ENCODE measurements at places on chromosomes 16 and 17. TPM values are rescaled to one million over a fixed set of nuclear protein-coding genes. Genes with fewer than 3 reads are reported as not detected.

Gene SCN4A
- total RNA-seq: 107 TPM

Gene CENPT
- total RNA-seq: 14.9 TPM

Gene KRT27
- total RNA-seq: not detected

Gene TBX6
- 0.92 TPM for total RNA-seq

Gene CORO7
- 7.7 TPM for total RNA-seq

Gene MYCBPAP
- not detected for total RNA-seq

Gene TGFB1I1
- total RNA-seq: 14.4 TPM

Gene TMEM238L
- 0.22 TPM for total RNA-seq

Gene KRT24
- not detected for total RNA-seq

Gene ARL4D
- 2.0 TPM for total RNA-seq

Gene PIK3R5
- 2.0 TPM for total RNA-seq

Gene CORO1A
- 7.0 TPM for total RNA-seq

Gene PRSS33
- total RNA-seq: not detected

Gene ADAD2
- total RNA-seq: not detected

Gene CD300E
- total RNA-seq: 0.26 TPM

Gene TNS4
- total RNA-seq: not detected

Gene FOXF1
- not detected for total RNA-seq

- H3K27me3 ChIP-seq: no peaks in the 10 kb centered on the region
- H3K4me3 ChIP-seq: peak overlapping the region; percentile 14
- no peak for DNase-seq
- peaks cover 89% of the 10 kb centered on the region for H3K4me1 ChIP-seq
- no peaks in the 10 kb centered on the region for H3K36me3 ChIP-seq
These were observed 24.9 kb downstream of the UBE2G1 start for GRCh38 chr17:4341616-4341977.

GRCh38 chr17:40484973-40485530, 16.4 kb downstream of the TNS4 start:
- no peak for DNase-seq
- no peak overlapping the region for H3K27ac ChIP-seq
- H3K4me1 ChIP-seq: no peaks in the 10 kb centered on the region
- no peak overlapping the region for H3K4me3 ChIP-seq
- H3K27me3 ChIP-seq: no peaks in the 10 kb centered on the region
- H3K36me3 ChIP-seq: no peaks in the 10 kb centered on the region

- H3K36me3 ChIP-seq: no peaks in the 10 kb centered on the region
- H3K4me3 ChIP-seq: no peak overlapping the region
- H3K27ac ChIP-seq: no peak overlapping the region
- H3K4me1 ChIP-seq: peaks cover 6% of the 10 kb centered on the region
- no peaks in the 10 kb centered on the region for H3K27me3 ChIP-seq
These were observed 98.9 kb upstream of the GSE1 start for GRCh38 chr16:85514295-85514597.

DNA sequence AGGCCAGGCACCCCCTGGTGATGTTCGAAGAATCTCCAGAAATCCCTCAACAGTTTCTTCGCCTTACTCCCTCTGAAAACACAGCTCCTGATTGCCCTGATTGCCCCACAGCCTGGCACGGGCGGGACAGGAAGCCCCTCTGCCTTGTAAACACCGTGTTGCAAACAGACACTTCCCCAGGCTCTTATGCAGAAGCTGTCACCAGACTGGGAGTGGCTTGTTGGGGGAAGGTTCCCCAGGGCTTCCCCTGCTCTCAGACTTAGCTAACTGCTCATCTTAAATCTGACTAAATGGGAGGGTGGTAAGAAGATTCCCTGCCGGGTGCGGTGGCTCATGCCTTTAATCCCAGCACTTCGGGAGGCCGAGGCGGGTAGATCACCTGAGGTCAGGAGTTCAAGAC, 11.2 kb downstream of the PIK3R5 start:
- H3K27ac ChIP-seq: no peak overlapping the region
- peaks cover 3% of the 10 kb centered on the region for H3K27me3 ChIP-seq
- H3K36me3 ChIP-seq: no peaks in the 10 kb centered on the region
- H3K4me1 ChIP-seq: no peaks in the 10 kb centered on the region
- no peak overlapping the region for H3K4me3 ChIP-seq
- DNase-seq: peak; percentile 41

- DNase-seq: no peak
- no peaks in the 10 kb centered on the region for H3K36me3 ChIP-seq
- H3K4me3 ChIP-seq: no peak overlapping the region
- no peaks in the 10 kb centered on the region for H3K27me3 ChIP-seq
- no peaks in the 10 kb centered on the region for H3K4me1 ChIP-seq
These were observed 51.7 kb downstream of the ASIC2 start for GRCh38 chr17:33241390-33241789.

GRCh38 chr16:4529085-4530060, 9.2 kb downstream of the CDIP1 start:
- no peak overlapping the region for H3K4me3 ChIP-seq
- no peaks in the 10 kb centered on the region for H3K36me3 ChIP-seq
- H3K27ac ChIP-seq: peak overlapping the region; percentile 61

- H3K4me1 ChIP-seq: peaks cover 17% of the 10 kb centered on the region
- DNase-seq: no peak
- peaks cover 31% of the 10 kb centered on the region for H3K36me3 ChIP-seq
- no peak overlapping the region for H3K27ac ChIP-seq
These were observed 3.7 kb downstream of the SPATA2L start for GRCh38 chr16:89697616-89698331.

- peak overlapping the region; percentile 48 for H3K27ac ChIP-seq
- no peaks in the 10 kb centered on the region for H3K27me3 ChIP-seq
- no peaks in the 10 kb centered on the region for H3K4me1 ChIP-seq
- DNase-seq: no peak
- H3K36me3 ChIP-seq: peaks cover 37% of the 10 kb centered on the region
These were observed 15.5 kb upstream of the SNTB2 start for GRCh38 chr16:69171325-69172084.

DNA sequence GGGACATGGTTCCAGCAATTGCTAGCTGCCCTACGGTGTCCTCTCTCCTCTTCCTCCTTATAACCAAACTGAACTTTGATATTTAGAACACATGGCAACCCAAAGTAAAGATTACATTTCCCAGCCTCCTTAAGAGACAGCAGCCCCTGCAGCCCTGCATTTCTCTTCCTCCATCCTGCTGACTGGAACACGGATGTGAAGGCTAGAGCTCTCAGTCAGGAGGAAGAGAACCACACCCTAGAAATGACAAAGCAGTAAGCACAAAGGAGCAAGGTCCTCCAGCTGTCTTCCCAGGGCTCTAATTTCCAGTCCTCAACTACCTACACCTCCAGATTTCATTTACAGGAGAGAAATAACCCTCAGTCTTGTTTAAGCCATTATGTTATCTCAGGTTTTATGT, 10.9 kb downstream of the DYNC1LI2 start:
- DNase-seq: no peak
- H3K4me1 ChIP-seq: peaks cover 50% of the 10 kb centered on the region
- no peaks in the 10 kb centered on the region for H3K27me3 ChIP-seq
- peaks cover 3% of the 10 kb centered on the region for H3K36me3 ChIP-seq
- H3K4me3 ChIP-seq: no peak overlapping the region

GRCh38 chr17:42185621-42185930, 324 bp upstream of the HCRT start:
- H3K27ac ChIP-seq: no peak overlapping the region
- H3K4me3 ChIP-seq: no peak overlapping the region
- H3K27me3 ChIP-seq: peaks cover 10% of the 10 kb centered on the region

- peaks cover 50% of the 10 kb centered on the region for H3K4me1 ChIP-seq
- no peaks in the 10 kb centered on the region for H3K27me3 ChIP-seq
- DNase-seq: no peak
- H3K36me3 ChIP-seq: peaks cover 49% of the 10 kb centered on the region
- H3K27ac ChIP-seq: peak overlapping the region; percentile 82
These were observed 7.2 kb downstream of the PLEKHH3 start for GRCh38 chr17:42669705-42669976.

DNA sequence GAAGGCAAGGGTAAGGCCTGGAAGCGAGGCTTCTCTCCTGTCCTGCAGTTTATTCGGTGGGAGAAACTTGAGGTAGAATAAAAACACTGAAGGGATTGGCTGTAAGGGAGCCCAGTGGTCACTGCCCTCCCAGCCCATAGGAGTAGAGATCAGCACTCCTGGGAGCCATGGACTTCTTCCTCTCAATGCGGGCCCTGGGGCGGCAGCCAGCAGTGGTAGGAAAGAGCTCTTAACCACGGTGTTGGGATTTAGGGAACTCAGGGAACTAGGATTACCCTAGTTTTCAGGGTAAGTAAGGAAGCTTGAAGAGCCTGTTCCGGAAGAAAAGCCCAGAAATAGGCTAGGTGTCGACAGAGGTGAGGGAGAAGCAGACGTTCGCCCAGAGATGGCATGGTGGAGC, 23.8 kb upstream of the NAGLU start:
- H3K4me3 ChIP-seq: no peak overlapping the region
- H3K27me3 ChIP-seq: no peaks in the 10 kb centered on the region
- H3K27ac ChIP-seq: peak overlapping the region; percentile 48
- peaks cover 4% of the 10 kb centered on the region for H3K36me3 ChIP-seq
- no peak for DNase-seq

DNA sequence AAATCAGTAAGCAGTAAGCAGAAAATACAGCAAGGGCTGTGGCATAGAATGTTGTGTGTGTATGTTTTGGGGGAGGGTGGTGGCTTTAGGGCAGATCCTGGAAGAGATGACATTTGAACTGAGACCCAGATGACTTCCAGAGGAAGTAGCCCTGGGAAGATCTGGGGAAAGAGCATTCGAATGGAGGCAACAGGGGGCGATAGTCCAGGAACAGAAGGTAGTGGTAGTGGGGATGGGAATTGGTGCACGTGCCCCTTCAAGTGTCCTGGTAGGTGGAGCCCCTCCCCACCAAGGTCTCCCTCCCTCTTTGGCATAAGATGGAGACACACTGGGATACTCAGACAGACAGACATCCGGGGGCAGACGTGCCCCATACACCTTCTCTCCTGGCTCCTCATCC, 14.1 kb downstream of the ARHGEF15 start:
- DNase-seq: no peak
- no peak overlapping the region for H3K27ac ChIP-seq
- H3K36me3 ChIP-seq: no peaks in the 10 kb centered on the region
- H3K4me1 ChIP-seq: peaks cover 13% of the 10 kb centered on the region
- no peak overlapping the region for H3K4me3 ChIP-seq
- H3K27me3 ChIP-seq: peaks cover 32% of the 10 kb centered on the region

GRCh38 chr16:78004517-78004916, 17.8 kb upstream of the CLEC3A start:
- no peak overlapping the region for H3K27ac ChIP-seq
- DNase-seq: no peak
- H3K4me3 ChIP-seq: no peak overlapping the region
- no peaks in the 10 kb centered on the region for H3K4me1 ChIP-seq
- H3K27me3 ChIP-seq: no peaks in the 10 kb centered on the region
- H3K36me3 ChIP-seq: no peaks in the 10 kb centered on the region

GRCh38 chr16:69481901-69482341, 57.5 kb downstream of the CYB5B start:
- H3K4me3 ChIP-seq: peak overlapping the region; percentile 44
- peaks cover 17% of the 10 kb centered on the region for H3K4me1 ChIP-seq
- peak; percentile 92 for DNase-seq
- H3K27ac ChIP-seq: peak overlapping the region; percentile 80
- H3K27me3 ChIP-seq: no peaks in the 10 kb centered on the region

- H3K4me3 ChIP-seq: no peak overlapping the region
- H3K4me1 ChIP-seq: peaks cover 56% of the 10 kb centered on the region
- no peak for DNase-seq
- H3K27me3 ChIP-seq: no peaks in the 10 kb centered on the region
- H3K27ac ChIP-seq: peak overlapping the region; percentile 95
These were observed 24.5 kb downstream of the GPR142 start for GRCh38 chr17:74391771-74392170.

DNA sequence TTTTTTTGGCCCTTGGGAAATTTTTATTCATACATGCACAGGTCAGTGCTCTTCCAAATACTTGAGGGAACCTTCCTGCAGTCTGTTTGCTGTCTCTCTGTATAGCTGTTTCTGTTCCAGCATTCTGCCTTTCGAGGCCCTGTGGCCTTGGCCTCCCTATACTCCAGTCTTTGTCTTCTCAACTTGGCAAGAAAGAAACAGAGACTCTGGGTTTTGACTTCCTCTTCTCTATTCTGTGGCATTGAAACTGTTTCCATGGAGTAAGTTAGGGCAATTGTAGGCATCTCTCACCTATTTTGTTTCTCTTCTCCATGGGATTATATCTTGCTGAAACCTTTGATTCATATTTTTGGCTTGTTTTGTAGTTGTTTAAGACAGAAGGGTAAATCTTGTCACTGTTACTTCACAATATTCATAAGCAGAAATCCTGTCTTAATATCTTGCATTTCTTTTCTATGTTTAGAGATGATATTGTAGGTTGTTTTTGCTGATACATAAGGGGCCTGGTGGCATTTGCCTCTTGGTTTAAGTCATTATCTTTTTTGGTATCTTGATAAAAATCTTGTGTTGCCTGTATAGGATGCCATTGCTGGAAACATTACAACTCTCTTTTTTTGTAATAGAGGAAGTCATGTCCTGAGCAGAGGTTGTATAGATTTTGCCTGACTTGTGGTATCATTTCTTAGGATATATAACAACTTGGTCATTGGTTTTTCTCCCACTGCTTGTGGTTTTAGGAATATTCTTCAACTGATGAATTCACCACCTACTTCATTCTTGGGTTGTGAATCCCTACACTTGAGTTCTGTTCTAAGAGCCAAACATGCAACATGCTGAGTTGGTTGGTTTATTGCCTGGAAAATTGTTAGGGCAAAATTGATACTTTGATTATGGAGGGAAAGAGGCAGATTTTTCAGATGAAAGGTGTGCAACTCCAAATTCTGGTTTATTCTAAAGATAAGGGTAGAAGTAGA, 168.6 kb downstream of the FTO start:
- H3K27me3 ChIP-seq: no peaks in the 10 kb centered on the region
- H3K4me1 ChIP-seq: no peaks in the 10 kb centered on the region
- DNase-seq: no peak
- no peak overlapping the region for H3K27ac ChIP-seq
- no peak overlapping the region for H3K4me3 ChIP-seq
- H3K36me3 ChIP-seq: no peaks in the 10 kb centered on the region

- no peak for DNase-seq
- H3K36me3 ChIP-seq: no peaks in the 10 kb centered on the region
- no peak overlapping the region for H3K27ac ChIP-seq
- H3K4me1 ChIP-seq: no peaks in the 10 kb centered on the region
These were observed 244.7 kb upstream of the WSB1 start for GRCh38 chr17:27049104-27049784.

DNA sequence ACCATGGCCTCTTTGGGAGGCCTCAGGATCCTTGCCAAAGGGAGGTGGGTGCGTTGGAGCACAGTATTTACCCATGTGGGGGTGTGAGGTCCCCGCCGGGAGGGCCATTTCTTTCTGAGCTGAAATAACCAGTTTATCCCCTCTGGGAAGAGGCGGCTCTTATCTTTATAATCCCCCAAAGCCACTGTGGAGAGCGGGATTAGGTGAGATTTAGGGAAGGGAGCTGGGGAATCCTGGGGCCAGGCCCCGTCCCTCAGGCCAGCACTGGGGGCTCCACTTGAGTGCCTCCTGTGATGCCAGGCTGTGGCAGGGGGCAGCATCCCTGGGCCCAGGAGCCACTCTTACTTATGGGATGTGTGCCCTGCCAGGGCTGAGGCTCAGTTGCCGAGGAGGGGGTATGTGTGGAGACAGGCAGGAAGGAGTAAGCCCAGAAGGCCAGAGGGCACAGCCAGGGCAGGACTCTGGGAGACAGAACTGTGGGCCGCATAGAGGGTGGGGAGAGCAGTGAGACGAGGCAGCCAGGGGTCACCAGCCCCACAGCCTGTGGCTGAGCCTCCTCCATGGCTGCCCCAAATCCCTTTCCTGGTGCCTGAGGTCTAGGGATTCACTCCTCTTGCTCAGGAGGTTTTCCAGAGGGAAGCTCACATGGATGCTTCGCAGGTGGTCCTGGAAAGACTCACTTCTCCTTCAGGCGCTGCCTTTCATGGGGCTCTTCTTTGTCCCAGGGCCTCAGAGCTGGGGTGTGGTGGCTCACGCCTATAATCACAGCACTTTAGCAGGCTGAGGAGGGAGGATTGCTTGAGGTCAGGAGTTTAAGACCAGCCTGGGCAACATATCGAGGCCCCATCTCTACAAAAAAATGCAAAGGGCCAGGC, 25.0 kb downstream of the TMEM94 start:
- H3K36me3 ChIP-seq: no peaks in the 10 kb centered on the region
- DNase-seq: no peak
- no peaks in the 10 kb centered on the region for H3K27me3 ChIP-seq
- peaks cover 83% of the 10 kb centered on the region for H3K4me1 ChIP-seq
